Stimulated activated CD8-positive, alpha-beta memory T cell treated with anti-CD3 and anti-CD28 coated beads, Interleukin-12 subunit alpha, Interleukin-12 subunit beta, amount 100 ng/mL, for 4 hours (primary cell): ENCODE measurements at places on chromosomes 13 and 19.

- DNase-seq, result no peak
Observed at GRCh38 chr13:111947026-111947810, 119.7 kb upstream of the SOX1 start.

GRCh38 chr13:78398743-78399410 is 204.5 kb downstream of the POU4F1 start:
- DNase-seq, result no peak

- DNase-seq, result no peak
Observed at GRCh38 chr19:32868206-32868950, 1.2 kb downstream of the SLC7A9 start.

GRCh38 chr19:3851254-3852176 is 17.3 kb downstream of the ZFR2 start:
- DNase-seq, result no peak

GRCh38 chr13:75402787-75403186 is 79.2 kb downstream of the TBC1D4 start:
- DNase-seq, result no peak

- DNase-seq, result no peak
Observed at GRCh38 chr13:50410921-50411746, 395.9 kb downstream of the KCNRG start.

- no peak for DNase-seq
Observed at GRCh38 chr13:50318887-50319286, 303.6 kb downstream of the KCNRG start.

GRCh38 chr13:59488436-59488835 is 675.3 kb downstream of the DIAPH3 start:
- no peak for DNase-seq

GRCh38 chr19:53982611-53983010 is 8.8 kb upstream of the CACNG6 start:
- DNase-seq, result no peak
